Stimulated activated CD4-positive, alpha-beta T cell treated with anti-CD3 and anti-CD28 coated beads, Interleukin-4, amount 100 ng/mL, for 1 hour (primary cell): ENCODE measurements at places on chromosomes 16 and 17.
A peak's percentile ranks its signal among the peaks of the same experiment; 100 is the strongest.

- no peak for DNase-seq
Measured at GRCh38 chr17:77838748-77839697, 119.5 kb upstream of the TNRC6C start.

GRCh38 chr17:31511195-31511578 is 119.7 kb downstream of the RAB11FIP4 start:
- no peak for DNase-seq

DNA sequence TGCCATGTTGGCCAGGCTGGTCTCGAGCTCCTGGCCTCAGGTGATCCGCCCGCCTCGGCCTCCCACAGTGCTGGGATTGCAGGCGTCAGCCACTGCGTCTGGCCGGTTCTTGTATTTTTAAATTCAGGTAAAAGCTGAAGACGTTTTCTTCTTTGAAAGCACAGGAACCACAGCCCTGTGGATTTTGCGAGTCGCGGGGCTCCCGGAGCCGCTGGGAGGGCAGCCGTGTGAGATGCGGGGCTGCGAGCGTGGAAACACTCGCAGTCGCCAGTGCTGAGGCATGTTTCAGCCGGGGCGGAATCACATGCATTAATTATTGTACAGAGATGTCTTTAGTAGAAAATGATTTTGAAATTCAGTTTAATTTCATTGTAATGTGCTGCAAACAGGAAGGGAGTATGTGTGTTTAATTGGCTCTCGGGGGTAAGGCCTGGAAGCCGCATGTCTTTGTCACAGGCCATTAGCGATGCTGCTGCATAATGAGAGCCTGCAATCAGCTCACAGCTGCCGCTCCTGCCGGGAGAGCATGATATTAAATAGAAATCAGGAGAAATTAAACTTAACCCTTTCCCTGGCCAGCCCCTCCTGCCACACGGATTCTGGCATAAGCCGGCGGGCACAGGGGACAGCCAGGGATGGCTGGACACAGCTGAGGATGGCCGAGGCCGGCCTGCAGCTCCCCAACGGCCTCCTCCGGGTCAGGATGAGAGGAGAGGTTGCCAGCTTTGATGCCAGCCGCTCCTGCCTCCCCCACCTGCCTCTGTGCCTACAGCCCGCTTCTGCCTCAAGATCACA is 35.4 kb upstream of the CDH15 start:
- no peak for DNase-seq

GRCh38 chr17:80360396-80360795 is 54.6 kb upstream of the ENDOV start:
- DNase-seq, result no peak

DNA sequence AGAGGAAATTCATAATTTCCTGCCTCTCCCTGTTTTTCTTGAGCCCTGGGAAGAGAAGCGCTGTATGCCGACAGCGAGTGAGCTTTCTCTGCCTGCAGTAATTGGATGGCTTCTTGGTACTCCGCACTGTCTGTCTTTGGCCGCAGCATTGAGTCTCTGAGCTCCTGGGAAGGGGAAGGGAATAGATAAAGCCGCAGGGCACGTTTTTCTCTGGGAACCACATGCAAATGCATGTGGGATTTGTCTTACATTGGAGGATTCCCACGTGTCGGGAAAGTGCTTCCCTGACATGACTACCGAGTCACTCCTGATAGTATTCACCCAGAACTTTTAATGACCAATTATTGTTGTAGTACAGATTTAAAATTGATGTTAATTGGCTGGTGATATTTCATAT is 385.9 kb downstream of the CPPED1 start:
- DNase-seq, result no peak

DNA sequence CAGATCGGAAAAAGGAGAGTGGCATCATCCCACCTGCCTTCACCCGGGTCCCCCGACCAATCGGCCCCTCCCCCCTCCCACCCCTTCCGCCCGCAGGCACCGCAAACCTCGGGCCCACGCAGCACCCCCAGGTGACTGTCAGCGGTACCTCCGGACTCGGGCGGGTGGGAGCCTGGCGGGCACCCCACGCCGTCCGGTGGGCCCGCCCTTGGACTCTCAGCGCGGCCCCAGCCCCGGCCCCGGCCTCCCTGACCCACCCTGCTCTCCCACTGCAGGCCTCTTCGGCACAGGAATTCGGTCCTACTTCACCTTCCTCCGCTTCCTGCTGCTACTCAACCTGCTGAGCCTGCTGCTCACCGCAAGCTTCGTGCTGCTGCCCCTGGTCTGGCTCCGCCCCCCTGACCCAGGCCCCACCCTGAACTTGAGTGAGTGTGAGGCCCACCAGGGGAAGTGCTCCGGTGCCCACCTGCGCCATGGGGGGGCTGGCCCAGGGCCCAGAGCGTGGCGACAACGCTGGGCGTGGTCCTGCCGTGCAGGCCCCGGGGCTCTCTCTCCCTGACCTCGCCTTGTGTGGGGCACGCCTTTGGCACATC is 1.6 kb downstream of the TMC8 start:
- DNase-seq, result peak; percentile 69

DNA sequence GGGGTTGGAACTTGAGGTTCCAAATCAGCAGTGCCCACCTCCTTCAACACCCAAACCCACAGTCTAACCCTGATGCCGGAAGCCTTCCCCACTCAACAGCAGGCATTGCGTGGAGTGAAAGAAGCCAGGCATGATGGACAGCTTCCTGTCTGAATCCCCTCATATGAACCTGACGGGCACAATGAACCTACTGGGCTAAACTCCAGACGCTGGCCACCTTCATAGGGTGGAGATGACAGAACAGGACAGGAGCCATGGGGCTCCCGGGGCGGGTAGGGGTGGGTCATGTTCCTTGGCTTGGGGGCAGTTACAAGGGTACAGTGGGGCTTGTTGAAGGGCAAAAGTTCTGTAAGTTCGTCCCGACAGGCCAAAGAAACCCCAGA is 460 bp upstream of the HSBP1 start:
- DNase-seq, result no peak

GRCh38 chr16:27414788-27415431 is 12.9 kb downstream of the IL21R start:
- DNase-seq, result no peak

GRCh38 chr17:7043497-7044198 is at the start of gene SLC16A11:
TSS of gene SLC16A11 (minus strand) at chr17:7044092. CDS start at chr17:7043513, 579 bp downstream.
- DNase-seq, result peak; percentile 48

DNA sequence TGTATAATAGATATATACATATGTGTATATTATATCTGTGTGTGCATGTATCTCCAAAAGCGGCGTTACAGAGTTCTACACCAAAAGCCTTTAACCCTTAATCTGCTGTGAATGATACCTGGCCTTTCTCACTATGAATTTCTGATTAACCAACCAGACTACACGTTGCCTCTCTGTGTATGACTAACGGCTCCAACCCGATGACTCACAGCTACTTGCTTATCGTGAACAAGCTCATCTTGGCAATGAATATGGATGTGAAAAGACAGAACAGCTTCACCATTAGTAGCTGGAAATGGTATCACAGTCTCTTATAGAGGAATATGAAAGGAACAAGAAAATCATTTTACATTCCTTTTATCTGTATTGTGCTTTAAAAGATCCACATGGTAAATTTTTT is 23.8 kb upstream of the ARHGAP44 start:
- DNase-seq, result no peak
